CD4-positive, alpha-beta T cell treated with Interleukin-1 beta for 1 hour (primary cell): ENCODE measurements at places on chromosomes 4 and X.

GRCh38 chr4:1749370-1749769 lies 28.0 kb downstream of the TACC3 start:
- no peak for DNase-seq

GRCh38 chrX:134172588-134173259 lies 64.3 kb upstream of the CCDC160 start:
- peak; percentile 41 for DNase-seq

DNA sequence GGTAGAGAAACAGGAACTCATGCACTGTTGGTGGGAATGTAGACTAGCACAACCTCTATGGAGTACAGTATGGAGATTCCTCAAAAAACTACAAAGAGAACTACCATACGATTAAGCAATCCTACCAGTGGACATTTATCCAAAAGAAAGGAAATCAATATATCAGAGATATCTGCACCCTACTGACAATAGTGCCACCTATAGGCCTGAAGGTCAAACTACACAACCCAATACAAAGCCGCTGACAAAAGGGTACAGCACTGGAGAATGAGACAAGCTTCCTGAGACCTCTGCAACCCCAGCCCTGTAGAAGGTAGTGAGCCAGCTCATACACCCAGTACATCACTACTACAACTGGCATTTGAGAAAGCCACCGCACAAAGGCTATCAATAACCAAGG lies 67.1 kb downstream of the CBR4 start:
- DNase-seq, result peak; percentile 17

- no peak for DNase-seq
These were observed 56.3 kb upstream of the NAP1L5 start for GRCh38 chr4:88753658-88754571.

DNA sequence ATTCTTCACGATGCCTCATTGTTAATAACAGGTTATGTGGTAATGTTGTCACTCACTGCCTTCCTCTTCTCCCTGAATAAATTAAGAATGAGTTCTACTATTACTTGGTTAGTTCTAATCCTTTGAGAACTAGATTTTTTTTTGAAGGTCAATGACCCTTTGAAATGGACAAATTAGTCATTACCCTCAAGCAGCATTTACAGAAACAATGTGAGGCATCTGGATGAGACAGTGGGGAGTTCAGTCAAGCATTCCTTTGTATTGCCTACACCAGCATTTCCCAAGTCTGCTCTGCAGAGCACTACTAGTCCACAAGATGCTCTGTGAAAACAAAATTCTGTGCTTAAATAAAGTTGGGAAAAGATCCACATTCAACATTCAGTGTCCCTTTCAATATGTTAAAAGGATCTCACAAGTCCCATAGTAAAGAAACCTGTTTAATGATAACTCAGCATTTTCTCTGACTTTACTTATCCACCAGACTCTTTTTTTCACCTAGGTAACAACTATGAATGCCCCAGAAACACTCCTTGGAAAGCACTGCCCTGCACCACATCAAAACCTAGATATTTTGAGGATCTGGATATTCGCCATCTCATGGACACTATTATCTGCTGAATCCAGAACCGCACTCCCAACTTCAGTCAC lies 60.6 kb downstream of the CHRDL1 start:
- DNase-seq, result no peak

DNA sequence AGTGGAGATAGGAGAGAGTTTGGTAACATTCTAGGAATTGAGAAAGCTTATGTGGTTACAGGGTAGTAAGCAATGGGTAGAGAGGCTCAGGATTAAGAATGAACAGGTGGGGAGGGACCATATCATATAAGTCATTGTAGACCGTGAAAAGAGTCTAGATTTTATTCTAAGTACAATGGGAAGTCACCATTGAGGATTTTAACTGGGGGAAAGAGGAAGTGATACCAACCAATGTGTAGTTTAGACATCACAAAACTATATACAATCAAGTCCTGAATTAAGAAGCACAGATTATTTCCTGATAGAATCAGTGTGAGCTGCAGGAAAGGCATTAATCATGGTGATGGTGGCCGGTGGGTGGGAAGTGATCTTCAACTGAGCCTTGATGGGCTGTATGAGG lies 178.3 kb upstream of the ZIC3 start:
- no peak for DNase-seq

GRCh38 chrX:13091111-13091765 lies 46.8 kb upstream of the FAM9C start:
- DNase-seq, result peak; percentile 65

DNA sequence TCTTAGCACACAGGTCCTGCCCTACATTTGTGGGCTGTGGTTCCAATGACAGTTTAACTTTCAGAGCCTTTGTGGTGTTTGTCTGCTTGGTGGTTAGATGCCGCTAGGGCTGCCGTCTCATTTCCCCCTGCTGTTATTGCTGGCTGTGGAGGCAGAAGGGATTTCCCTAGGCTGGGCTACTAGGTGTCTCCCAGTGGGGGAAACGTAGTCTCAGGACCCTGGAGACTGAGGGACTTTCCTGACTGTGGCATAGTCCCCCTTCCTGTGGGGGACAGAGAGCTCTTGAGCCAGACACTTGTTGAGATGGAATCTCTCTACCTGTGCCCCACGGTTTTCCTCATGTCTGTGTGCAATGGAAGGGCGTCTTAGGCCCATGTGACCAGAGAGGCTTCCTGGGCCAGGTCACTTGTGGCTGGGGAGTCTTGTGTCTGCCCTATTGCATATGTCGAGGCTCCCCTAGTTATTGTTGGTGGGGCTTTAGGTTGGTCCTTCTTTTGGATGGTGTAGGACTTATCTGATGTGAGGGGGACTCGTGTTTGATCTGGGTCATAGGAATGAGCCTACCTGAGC lies 68.2 kb downstream of the ARHGAP10 start:
- DNase-seq, result peak; percentile 75

GRCh38 chr4:146278986-146279385 lies 64.6 kb downstream of the REELD1 start:
- no peak for DNase-seq

DNA sequence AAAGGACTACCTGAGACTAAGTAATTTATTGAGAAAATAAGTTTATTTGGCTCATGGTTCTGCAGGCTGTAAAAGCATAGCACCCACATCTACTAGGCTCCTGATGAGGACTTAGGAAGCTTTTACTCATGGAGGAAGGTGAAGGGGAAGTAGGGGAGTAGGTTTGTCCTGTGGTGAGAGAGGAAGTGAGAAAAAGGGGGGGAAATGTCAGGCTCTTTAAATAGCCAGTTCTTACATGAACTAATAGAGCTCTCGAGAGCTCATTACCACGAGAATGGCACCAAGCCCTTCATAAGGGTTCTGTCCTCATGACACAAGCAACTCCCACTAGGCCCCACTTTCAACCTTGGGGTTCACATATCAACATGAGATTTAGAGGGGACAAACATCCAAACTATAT lies 125.5 kb upstream of the NRK start:
- DNase-seq, result no peak

DNA sequence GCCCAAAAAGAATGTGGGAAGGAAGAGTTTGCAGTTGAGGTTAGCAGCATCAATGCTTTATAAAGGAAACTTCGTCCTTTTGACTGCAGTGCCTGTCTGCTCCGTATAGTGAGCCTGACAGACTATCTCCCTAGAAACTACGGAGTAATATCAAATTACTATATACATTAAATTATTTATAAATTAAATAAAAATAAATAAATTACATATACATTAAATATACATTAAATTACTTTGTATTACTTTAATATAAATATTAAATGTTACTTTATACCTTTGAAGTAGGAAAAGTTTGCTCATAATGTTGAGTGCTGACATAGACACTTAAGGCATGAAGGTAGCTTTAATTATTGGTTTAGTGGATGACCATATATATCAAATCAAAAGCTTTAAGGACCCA lies 165.2 kb downstream of the IL15 start:
- no peak for DNase-seq

DNA sequence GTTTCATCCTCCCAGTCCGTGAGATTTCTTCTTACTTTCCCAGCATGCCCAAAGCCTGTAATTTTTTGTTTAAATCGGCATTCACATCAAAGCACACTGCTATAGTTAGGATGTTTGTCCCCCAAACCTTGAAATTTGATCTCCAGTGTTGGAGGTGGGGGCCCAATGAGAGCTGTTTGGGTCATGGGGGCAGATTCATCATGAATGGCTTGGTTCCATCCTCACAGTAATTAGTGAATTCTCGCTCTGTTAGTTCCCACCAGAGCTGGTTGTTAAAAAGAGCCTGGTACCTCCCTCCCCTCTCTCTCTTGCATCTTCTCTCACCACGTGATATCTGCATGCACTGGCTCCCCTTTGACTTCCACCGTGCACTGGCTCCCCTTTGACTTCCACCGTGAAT lies 40.5 kb upstream of the PGRMC2 start:
- DNase-seq, result no peak

- no peak for DNase-seq
These were observed 178.4 kb upstream of the GPRIN3 start for GRCh38 chr4:89486042-89486441.

DNA sequence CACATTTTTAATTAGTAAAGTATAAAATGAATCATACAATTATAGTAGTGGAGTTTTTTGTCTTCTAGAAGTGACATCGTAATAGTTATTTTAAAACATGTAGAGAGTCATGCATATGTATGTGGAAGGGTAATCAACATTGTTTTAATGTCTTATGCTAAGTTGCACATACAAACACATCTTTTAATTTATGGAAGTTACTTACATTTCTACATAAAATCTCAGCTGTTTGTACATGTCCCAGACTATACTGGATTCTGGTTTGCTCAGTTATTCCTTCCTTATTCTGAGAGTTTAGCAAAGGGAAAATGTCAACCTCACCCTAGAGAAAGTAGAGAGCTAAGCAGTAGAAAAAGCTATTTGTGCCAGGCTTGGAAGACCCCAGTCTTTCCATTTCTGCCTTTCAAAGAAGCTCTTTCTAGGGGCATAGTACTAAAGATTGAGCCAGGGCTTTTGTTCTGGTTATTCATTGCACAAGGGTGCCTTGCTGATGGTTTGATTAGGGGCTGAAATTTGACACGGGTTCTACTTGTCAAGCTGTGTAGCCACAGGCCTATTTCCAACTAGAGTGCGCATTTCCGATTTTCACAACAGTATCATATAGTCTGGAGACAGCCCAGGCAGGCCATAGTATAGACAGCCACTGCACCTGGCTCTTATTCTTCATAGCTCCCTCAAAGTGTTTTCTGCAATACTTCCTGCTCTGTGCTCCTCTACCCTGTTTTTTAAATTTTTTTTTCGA lies 106.3 kb downstream of the RPA4 start:
- no peak for DNase-seq

DNA sequence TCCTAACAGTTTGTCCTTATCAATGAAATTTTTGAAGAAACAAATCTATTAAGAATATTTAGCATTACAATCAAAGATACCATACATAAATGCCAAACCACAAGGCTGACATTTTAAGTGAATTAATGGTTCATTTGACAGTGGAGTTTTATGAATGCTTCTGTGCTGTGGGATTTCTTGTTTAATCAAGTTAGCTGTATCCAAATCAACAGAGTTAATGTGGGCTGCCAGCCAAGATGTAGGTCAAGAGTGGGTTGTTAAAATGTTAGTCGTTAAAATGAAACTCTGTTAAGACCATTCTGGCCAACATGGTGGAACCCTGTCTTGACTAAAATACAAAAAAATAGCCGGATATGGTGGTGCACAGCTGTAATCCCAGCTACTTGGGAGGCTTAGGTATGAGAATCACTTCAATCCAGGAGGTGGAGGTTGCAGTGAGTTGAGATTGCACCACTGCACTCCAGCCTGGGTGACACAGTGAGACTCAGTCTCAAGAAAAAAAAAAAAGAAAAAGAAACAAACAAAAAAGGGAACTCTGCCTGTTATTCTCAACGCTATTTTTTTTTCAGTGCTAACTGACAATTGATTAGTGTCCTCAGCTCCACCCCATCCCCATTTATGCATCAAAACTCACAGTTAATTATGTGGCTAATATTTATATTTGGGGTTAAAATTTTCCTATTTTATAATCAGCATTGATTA lies 20.2 kb downstream of the GPAT3 start:
- no peak for DNase-seq

GRCh38 chr4:2599304-2599654 lies 62.8 kb downstream of the FAM193A start:
- DNase-seq, result no peak

GRCh38 chr4:106583567-106583966 lies 215.0 kb upstream of the GIMD1 start:
- no peak for DNase-seq

GRCh38 chr4:103499094-103499493 lies 220.7 kb downstream of the TACR3 start:
- DNase-seq, result no peak

DNA sequence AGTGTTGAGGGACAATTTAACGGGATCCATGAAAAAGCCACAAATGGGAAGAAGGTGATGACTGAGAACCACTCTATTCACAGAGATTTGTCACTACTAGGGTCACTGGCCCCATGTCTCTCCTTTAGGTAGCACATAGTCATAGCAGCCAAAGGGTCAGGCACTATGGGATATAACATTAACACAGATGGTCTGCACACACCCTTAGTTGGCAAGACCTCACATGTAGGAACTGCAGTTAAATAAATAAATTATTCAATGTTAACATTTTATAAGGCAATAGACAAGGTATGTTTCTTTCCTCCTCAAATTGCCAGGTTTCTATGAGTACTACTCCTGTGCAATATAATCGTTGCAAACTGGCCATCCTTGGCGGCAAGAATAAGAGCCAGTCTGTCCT lies 10.9 kb downstream of the RASGEF1B start:
- no peak for DNase-seq

DNA sequence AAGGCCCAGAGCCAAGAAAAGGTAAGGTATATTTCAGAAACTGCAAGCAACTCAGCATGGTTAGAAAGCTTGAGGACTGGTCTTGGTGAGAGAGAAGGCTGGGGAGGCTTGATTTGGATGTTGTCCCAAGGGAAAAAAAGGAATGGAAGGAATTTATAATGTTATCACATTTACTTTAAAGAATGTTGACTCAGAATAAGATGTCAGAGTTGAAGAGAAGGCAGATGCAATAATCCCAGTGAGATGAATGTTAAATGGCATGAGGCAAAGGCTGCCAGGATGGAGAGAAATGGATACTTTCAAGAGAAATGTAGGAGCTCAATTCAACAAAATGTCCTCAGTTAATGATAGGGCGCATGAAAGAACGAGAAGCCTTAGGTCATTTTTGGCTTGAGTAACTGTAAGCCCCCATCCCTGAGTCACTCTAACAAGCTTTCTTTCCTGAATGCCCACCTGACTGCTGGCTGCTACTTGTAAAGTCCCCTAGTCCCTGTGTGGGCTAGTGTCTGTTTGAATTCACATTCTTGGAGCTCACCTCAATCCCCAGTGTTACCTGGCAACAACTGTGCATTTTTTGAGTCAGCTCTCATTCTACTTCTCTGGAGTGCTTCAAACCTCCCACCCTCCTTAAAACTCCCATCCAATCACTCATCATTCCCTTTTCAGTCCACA lies 103.0 kb upstream of the TAPT1 start:
- DNase-seq, result no peak

DNA sequence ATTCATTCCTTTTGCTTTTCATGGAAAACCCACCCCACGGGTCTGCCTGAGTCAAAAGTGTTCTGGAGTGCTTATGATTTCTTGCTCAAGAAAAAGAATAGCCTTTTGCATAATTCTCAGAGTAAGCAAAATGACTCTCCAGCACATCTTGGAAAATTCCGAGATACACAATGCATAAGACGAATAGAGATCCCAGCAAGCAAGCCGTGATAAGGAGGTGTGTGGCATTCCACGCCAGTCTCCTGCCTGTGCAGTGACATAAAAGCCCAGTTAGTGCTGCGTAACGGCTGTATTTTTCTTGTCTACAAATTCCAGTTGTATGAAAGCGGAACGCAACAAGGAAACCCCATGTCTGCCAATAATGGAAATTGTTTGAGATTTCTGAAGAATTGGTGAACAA lies 237.9 kb upstream of the GATB start:
- no peak for DNase-seq

GRCh38 chr4:138851391-138852335 lies 163.9 kb upstream of the NOCT start:
- no peak for DNase-seq
